ENCODE measurements at places on chromosomes 6 and 20.

- DNase-seq, result no peak
Observed at GRCh38 chr20:38651154-38651553, 49.5 kb downstream of the ARHGAP40 start.

DNA sequence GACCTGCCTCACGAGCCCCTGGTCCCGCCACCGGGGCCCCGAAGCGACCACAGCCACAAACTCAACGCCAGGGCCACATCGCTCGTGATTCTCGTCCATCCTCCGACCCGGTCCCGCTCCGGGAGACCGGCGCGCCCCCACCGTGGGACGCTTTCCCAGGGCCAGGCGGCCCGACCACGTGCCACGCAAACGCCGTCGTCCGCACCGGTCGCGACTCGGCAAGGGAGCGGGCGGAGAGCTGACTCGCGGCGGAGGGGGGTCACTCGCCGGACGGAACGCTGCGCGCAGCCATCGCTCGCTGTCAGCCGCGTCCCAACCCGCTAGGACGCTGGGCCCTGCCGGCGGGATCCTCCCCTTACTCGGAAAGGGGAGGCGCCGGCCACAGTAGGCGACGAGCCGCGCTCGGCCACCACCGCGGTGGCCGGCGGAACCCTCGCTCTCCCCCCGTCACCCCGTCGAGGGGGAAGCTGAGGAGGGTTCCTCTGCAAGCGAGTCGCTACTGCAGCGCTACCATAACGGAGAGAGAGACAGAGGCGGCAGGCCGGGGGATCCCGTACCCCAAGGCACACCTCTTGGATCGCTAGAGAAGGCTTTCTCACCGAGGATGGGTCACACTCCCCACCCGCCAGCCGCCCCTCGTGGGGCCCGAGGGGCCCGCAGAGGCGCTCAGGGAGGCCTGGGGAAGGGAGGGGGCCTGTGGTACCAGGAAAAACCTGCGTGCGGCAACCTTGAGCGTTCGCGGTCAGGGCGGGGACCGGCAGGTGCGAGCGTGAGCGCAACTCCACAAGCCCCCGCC, 511.8 kb upstream of the ZNF337 start:
- DNase-seq, result no peak

- DNase-seq, result no peak
Observed at GRCh38 chr6:18393698-18394097, 6.5 kb downstream of the RNF144B start.

GRCh38 chr6:53906842-53907241, 112.0 kb downstream of the LRRC1 start:
- no peak for DNase-seq

DNA sequence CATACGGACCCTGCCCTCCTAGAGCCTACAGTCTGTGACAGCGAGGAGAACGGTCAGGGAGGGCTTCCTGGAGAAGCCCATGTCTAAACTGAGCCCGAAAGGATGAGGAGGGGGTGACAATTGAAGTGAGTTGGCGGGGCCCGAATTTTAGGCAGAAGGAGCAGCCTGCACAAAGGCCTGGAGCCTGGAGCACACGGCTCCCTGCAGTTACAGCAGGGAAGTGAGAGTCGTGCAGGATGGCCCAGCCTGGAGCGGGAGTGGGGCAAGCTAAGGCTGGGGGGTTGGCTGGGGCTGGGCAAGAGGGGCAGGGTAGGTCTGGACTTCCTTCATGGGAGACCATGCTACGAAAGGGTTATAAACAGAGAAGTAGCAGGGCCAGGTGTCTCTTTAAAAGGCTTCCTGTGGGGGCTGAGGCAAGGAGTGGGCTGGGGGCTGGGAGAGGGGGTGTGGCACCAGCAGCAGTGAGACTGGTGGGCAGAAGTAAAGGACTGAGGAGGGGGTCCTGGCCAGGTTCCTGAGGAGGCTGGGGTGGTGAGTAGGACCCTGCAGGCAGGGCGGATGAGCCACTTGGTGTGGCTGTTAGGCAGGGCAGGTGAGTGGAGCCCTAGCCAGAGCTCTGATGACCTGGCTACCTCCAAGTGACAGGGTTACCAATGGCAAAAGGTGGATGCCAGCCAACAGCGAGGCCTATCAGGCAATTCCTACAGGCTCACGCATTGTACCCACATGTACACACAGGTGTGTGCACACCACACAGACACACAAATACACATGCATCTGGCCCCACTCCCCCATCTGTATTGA, 119.2 kb downstream of the MRPL14 start:
- no peak for DNase-seq

DNA sequence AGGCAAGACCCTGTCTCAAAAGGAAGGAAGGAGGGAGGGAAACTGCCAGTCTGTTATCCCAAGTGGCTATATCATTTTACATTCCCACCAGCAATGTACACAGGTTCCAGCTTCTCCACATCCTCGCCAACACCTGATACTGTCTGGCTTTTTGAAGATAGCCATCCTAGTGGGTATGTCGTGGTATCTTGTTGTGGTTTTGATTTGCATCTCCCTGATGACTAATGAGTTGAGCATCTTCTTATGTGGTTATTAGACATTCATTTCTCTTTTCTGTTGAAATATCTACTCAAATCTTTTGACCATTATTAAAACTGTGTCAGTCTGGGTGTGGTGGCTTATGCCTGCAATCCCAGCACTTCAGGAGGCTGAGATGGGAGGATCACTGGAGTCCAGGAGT, 47.9 kb upstream of the ARID1B start:
- DNase-seq, result peak; percentile 26

DNA sequence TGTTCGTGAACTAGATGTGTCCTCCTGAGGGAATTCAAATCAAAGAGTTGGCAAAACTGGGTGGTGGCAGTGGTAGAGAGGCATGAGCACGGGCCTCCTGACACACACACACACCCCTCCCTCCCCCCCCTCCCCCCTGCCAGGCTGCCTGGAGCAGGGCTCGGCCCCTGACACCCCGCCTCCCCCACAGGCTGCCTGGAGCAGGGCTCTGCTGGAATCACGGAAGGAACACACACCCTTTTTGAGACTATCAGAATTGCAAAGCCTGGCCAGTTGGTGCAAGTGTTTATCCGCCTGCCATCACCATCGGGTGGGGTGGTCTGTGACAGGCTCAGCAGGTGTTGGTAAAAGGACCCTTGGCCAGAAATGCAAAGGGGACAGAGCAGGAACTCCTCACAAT, 59.0 kb downstream of the FAM120B start:
- no peak for DNase-seq

- no peak for DNase-seq
Observed at GRCh38 chr6:72742001-72742673, 120.3 kb downstream of the KCNQ5 start.

GRCh38 chr20:37846573-37846972, 56.4 kb upstream of the VSTM2L start:
- no peak for DNase-seq

DNA sequence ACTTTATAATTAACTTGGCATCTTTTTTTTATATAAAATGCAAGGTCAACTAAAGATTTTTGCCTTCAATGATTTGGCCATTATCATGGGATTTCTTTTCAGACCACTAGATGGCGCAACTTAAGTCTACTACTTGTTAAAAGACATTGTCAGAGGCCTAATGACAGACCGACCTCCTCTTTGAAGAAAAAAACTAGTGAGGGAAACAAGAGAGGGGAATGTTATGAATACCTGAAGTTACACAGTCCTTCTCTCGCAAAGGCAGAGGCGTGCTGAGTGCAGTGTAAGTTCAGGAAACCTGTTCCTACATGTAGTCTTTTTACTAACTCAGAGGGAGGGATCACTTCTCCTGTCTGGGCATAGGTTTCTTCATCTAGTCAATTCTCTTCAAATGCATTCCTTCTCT, 9.3 kb downstream of the TRAPPC3L start:
- peak; percentile 64 for DNase-seq

DNA sequence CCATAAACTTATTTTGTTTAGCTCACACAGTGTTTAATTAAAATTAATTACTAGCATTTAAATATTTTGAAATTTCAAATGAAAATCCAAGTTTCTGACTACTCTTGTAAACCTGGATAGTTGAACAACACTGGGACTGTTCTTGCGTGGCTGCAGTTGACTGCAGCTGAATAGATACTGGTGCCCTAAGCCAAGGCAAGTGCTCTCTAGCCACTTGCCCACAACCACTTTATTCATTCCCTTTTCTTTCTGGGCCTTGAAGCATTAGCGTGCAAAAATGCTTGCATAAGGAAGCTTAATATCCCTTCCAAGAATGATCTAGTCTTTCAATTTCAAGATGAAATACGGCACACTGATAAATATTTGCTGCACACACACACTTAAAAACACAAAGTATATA, 676.0 kb upstream of the MARCKS start:
- no peak for DNase-seq

DNA sequence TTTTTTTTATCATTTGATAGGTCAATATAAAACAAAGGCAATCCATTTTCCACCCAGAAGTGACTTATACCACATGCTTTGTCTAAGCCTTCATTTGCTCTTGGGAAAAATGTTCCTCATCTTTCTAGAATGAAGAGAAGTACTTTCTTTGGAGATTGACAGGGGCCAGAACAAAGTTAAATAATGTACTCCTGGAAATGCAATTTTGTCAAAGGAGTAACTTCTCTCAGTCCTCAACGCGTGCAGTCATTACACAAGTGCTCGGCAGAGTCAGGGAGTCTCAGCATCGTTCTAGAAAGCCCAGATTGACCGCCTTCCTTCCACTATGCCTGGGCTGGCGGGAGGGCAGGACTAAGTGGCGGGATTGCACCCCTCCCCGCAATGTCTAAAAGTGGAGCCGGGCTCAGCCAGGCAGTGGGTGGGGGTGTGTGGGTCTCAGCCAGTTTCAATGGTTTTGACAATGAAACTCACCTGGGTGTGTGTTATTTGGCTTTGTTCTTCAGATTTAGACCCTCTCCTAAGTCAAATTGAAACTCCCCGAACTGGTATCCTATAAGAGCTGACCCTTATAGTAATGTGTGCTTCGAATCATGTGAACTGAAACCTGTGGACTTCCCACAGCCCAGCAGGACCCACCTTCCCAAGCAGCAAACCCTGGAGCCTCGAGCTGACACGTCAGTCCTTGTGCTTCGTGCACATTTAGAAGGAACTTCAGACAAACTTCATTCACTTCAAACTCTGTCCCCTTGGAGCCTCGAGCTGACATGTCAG, 63.2 kb upstream of the DUSP22 start:
- DNase-seq, result no peak
